ENCODE measurements at places on chromosomes 11 and 22. TPM values are rescaled to one million over a fixed set of nuclear protein-coding genes. Genes with fewer than 3 reads are reported as not detected.
A peak's percentile ranks its signal among the peaks of the same experiment; 100 is the strongest.

Gene ANO9
- total RNA-seq: 21.2 TPM

DNA sequence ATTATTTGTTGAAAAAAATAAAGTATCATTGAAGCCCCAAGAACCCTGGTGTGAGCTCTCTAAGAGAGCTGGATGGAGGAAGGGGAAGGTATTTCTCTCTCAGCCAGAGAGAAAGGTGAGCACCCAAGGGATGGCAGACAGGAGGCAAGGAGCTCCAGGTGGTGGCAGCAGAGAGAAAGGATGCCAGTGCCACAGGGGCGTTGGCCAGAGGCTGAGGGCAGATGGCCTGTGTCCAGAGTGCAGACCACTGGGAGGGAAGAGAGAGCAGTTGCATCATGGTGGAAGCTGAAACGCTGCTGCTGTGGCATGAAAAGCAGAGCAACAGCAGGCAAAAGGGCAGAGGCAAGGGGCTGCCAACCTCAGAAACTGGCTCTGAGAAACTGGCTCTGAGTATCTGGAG is 8.5 kb downstream of the SPON1 start:
- DNase-seq: peak; percentile 60

DNA sequence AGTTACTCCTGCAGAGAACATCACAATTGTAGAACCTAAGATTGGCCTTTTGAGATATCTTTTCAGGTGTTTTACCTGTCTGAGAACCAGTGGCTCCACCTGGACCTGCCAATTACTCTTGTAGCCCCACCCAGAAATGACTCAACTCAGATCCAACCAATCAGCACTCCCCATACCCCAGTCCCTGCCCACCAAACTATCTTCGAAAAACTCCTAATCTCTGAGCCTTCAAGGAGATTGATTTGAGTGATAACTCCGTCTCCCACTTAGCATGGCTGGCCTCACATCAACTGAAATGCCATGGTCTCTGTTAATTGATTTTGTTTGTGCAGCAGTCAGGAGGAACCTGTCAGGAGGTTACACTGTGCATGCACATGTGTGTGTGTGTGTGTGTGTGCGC is 103.6 kb downstream of the MTNR1B start:
- DNase-seq: no peak

GRCh38 chr22:38177926-38178604 is 3.6 kb downstream of the PLA2G6 start:
- peak; percentile 80 for DNase-seq

GRCh38 chr11:36110668-36111410 is 167.0 kb downstream of the LDLRAD3 start:
- no peak for DNase-seq

DNA sequence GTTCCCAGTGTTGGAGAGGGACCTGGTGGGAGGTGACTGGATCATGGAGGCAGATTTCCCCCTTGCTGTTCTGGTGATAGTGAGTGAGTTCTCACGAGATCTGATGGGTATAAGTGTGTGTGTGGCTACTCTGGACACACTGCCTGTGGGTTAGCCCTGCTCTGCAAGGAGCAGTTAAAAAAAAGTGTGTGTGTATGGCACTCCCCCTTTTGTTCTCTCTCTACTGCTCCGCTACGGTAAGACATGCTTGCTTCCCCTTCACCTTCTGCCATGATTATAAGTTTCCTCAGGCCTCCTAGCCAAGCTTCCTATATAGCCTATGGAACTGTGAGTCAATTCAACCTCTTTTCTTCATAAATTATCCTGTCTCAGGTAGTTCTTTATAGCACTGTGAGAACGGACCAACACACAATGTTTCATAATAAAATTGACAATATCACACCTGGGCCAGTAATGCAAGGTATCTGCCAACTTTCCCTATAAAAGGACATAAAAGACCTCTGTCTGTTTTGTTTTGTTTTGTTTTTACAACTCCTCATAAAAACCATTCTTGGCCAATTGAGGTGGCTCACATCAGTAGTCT is 20.2 kb downstream of the CLTCL1 start:
- no peak for DNase-seq

DNA sequence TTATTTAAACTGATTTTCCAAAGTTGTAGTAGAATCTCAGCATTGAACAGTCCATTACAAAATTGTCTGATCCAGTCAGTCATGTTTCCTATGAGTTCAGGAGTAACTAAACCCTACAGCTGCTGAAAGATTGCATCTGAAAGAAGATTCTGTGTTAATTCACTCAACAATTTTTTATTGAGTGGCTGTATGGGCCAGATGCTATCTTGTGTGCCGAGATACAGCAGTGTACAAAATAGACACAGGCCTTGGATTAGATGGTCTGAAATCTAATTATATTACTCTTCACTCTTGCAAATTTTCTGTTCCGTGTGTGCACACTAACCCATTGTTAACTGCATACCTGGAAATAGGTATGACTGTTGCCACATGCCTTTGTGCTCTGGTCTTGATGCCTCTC is 7.3 kb downstream of the GVQW3 start:
- DNase-seq: no peak

- DNase-seq: peak; percentile 44
These were observed 55.4 kb downstream of the CDON start for GRCh38 chr11:126007238-126007637.

Gene NCR3LG1
- total RNA-seq: 15.2 TPM

- DNase-seq: no peak
These were observed 3.3 kb downstream of the SIDT2 start for GRCh38 chr11:117181586-117182550.

GRCh38 chr11:66183494-66184048 is 84.9 kb upstream of the RAB1B start:
- no peak for DNase-seq

DNA sequence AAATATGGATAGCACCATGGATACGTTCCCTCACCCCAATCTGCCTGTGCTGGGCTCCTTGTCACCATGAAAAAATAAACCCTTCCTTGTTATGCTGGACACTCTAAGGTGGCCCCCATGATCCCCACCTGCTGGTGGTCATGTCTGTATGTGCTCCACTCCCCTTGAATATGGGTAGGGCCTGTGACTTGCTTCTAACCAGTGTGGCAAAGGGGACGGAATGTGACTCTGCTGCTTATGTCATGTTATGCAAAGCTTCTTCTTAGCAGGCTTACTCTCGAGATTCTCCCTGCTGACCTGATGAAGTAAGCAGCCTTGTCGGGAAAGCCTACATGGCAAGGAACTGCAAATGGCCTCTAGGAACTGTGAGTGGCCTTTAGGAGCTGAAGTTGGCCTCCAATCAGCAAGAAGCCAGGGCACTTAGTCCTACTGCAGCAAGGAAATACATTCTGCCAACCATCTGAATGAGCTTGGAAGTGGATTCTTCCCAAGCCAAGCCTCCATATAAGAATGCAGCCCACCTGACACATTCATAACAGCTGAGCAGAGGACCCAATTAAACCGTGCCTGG is 159.9 kb downstream of the CCDC34 start:
- peak; percentile 46 for DNase-seq

- DNase-seq: no peak
These were observed 47.8 kb upstream of the CD5 start for GRCh38 chr11:61054513-61054912.

DNA sequence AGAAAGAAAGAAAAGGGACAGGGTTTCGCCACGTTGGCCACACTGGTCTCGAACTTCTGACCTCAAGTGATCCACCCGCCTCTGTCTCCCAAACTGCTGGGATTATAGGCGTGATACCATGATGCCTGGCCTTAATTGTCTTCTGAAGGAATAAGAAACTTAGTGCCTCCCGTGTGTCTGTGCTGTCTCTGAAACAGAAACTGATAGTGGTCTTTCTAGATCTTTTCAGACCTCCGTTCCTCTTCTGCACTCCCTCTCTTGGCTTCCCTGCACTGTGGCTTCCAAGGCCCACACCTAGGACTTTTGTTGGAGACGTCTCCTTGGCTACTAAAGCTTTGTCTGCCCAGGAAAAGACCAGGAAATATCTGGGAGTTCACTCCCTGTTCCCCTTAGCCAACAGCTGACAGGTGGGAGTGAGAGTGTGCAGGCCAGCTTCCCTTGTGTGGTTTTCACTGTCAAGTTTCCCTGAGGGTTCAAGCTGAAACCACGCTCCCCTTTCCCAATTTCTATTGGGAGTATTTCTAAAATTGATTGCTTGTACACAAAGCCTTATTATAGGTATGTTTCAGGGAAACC is 10.1 kb upstream of the HTR3B start:
- DNase-seq: no peak

Gene TH
- 0.92 TPM for total RNA-seq

- DNase-seq: no peak
These were observed 49.9 kb upstream of the CD5 start for GRCh38 chr11:61052182-61052972.

Data from hepatocyte (in vitro differentiated cells).